AML-193 (cell line): ENCODE measurements at places on chromosomes 6 and 20.
A peak's percentile ranks its signal among the peaks of the same experiment; 100 is the strongest.

DNA sequence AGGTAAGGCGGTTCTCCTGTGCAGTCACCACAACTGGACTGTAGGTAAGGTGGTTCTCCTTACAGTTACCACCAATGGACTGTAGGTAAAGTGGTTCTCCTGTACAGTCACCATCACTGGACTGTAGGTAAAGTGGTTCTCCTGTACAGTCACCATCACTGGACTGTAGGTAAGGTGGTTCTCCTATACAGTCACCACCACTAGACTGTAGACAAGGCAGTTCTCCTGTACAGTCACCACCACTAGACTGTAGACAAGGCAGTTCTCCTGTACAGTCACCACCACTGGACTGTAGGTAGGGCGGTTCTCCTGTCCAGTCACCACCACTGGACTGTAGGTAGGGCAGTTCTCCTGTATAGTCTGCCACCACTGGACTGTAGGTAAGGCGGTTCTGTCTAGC lies 212.3 kb downstream of the TFAP2A start:
- DNase-seq = no peak

GRCh38 chr6:31897612-31898382 lies at the start of gene EHMT2:
Gene EHMT2, minus strand, starts transcription at chr6:31897698. Its CDS starts 21 bp downstream, at chr6:31897677.
- peak; percentile 83 for DNase-seq

GRCh38 chr20:25390538-25391528 lies at the start of gene ABHD12:
Gene ABHD12, minus strand, starts transcription at chr20:25390835. Its CDS starts 132 bp downstream, at chr20:25390703.
- DNase-seq = peak; percentile 87

DNA sequence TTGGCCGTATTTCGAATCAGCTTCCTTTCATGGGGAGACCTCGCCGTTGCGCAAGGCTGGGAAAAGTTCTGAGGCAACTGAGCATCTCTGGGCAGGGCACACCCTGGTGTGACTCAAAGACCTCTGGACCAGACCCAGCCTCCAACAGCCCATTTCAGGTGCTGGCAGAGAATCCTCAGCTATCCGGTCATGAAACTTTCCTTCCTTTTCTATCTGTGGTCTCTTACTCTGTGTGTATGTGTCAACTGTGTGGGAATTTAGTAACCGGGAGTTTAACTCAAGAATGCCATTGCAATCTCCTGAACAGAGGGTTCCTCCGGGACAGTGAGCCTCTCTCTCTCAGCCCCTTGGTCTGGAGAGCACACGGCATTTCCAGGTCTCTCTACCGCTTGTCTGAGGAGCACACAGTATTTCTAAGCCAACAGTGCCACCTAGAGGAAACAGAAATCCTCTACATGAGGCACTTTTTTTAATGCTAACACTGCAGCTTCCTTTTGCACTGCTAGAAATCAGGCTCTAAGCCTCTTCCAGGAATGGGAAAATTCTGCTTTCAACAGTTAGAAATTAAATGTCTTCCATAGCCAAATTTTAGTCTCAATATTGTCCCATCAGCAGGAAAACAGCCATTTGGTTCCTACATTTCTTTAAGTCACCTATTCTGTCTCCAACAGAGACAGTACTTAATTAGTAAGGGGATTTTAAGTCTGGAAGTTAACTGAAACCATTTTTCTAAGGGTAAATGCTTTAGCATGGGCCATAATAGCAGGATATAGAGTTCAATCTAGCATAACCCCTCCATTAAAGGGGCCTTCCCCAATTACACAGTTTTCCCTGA lies 32.7 kb downstream of the PLN start:
- DNase-seq = peak; percentile 87

DNA sequence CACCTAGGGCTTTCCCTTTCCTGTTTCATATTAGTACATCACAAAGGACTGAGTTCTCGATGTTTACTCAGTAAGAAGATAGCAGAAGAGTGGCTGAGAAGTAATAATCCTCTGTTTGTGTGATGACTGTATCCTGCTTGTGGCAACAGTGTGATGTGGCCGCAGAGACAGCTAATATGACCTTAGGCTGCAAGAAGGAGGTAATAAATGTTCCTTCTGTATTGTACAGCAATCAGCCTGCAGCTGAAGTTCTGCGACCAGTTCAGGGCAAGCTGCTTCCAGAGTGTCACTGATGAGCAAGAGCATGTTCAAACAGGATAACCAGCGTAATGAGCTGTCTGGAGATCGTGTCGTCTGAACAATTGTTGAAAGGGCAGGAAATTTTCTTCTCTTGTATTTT lies 70.9 kb downstream of the OPN5 start:
- no peak for DNase-seq

GRCh38 chr20:50331469-50332363 lies 141.1 kb downstream of the CEBPB start:
- DNase-seq = no peak

DNA sequence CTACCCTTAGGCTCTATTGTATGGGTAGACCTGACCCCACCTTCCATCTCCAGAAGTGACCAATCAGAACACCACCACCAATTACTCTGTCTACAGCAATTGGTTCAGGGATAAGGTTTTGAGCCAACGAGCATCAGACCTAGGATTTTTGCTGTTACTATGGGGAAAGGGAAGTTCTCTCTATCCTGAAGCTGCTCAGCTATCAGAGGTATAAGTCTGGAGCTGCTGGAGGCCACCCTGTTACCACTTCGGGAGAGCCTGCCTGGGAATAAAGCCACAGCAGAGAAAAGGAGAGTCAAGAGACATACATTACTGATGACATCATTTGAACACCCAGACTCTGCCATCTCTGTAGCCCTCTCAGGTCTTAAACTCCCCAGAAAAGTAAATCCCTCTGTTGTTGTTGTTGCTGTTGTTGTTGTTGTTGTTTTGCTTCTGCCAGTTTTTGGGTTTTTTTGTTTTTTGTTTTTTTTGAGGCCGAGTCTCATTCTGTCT lies 94.5 kb downstream of the PREX1 start:
- no peak for DNase-seq

DNA sequence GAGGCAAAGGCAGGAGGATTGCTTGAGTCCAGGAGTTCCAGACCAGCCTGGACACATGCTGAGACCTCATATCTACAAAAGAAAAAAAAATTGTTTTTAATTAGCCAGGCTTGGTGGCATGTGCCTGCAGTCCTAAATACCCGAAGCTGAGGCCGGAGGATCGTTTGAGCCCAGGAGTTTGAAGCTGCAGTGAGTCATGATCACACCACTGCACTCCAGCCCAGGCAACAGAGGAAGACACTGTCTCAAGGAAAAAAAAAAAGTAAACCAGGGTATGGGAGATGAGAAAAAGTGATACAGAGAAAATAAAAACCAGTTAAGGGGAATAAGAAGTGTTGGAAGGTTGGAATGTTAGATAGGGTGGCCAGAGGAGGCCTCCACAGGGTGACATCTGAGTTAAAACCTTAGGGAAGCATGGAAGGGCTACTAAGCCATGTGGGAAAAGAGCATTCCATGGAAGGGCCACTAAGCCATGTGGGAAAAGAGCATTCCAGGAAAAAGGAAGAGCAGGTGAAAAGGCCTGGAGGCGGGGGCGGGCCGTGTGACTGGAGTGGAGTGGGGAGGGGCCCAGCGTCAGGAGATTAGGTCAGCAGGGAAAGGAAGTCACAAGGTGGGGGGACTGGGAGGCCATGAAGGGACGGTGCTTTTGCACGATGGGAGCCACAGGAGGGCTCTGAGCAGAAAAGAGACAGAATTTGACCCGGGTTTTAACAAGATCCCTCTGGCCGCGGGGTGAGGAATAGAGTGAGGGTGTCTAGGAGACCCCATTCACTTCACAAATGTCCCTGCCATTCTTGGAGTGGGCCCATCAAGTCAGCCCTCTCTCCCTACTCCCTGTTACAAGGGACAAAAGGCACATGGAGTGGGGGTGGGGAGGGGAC lies 18.3 kb downstream of the CPNE5 start:
- no peak for DNase-seq

DNA sequence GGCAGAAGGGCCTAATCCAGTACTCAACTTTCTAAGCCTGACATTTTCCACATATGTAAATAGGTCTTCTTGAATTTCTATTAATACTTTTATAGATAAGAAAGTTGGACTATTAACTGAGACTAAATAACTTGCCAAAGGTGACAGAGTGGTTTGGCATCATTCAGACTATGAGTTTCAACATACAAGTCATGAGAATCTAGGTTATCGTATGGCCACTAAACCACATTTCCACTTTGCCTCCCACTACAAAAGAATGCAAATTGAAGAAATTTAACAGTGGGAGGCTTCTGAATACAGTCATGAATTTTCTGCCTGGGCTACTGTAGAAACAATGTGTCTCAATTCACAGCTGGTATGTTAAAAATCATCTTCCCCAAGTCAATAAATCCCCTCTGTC lies 531.0 kb upstream of the AGPAT4 start:
- DNase-seq = no peak

DNA sequence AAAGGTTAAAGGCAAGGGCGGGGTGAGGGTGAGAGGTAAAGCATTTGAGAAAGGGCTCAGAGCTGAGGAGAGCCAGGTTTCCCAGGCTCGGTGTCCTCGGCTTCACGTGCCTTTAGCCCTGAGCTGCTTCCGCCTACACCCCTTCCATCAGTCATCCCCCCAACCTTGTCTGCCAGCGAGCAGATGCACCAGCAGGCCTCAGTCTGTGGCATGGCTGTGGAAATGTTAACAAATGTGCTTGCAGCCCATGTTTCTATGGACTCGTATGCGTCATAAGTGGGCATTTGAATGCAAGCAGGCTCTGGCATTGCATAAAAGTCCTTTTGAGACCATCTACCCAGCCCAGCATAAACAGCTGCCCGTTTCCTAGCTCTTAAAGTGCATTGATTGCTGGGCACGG lies 88.8 kb downstream of the SYNJ2 start:
- no peak for DNase-seq

- no peak for DNase-seq
Observed at GRCh38 chr20:50792708-50793574, 1.9 kb upstream of the BCAS4 start.

DNA sequence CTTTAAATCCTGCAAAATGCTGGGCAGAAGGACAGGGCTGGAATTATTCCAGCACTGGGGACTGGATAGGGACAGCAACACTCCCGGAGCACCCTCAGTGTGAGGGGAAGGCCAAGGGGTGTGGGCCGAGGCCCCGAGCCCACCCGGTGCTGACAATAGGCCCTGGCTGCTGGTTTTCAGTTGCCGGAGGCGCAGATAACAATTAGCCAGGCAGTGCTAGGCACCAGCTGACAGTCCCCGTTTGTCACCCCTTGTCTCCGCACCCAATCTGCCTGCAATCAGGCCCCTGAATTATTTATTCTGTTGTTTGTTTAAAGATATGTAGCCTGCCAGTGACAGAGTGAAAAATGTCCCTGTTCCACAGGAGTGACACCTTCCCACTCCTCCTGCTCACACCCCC lies 120.0 kb downstream of the GRM4 start:
- no peak for DNase-seq

GRCh38 chr6:36848658-36849441 lies 9.6 kb upstream of the CPNE5 start:
- no peak for DNase-seq

GRCh38 chr6:30136570-30137286 lies 788 bp downstream of the TRIM40 start:
- no peak for DNase-seq

- DNase-seq = no peak
Observed at GRCh38 chr6:33456156-33456555, 1.8 kb downstream of the ZBTB9 start.

- DNase-seq = no peak
Observed at GRCh38 chr6:10309457-10310329, 105.2 kb downstream of the TFAP2A start.

- no peak for DNase-seq
Observed at GRCh38 chr20:16284385-16285100, 288.7 kb downstream of the KIF16B start.

- DNase-seq = no peak
Observed at GRCh38 chr6:27505209-27506027, 32.5 kb upstream of the ZNF184 start.

GRCh38 chr6:61959196-61959595 lies 326.8 kb downstream of the KHDRBS2 start:
- no peak for DNase-seq

DNA sequence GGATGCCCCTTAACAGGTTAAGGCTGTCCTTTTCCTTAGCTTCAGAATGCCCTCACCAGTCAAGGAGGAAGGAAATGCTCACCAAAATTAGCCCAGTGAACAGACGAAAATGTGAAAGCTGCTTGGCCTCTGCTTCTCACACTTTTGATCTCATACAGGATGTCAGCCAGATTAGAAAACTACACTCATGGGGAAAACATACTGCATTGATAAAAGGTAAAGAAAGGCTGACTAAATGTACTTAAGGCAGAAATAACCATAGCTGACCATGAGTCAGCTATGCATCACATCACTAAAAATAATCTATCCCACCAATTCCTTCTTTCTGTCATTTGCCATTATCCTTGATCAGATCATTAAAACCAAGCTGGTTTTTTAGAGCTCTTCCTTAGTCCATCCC lies 198.4 kb upstream of the TENT5A start:
- DNase-seq = peak; percentile 22

DNA sequence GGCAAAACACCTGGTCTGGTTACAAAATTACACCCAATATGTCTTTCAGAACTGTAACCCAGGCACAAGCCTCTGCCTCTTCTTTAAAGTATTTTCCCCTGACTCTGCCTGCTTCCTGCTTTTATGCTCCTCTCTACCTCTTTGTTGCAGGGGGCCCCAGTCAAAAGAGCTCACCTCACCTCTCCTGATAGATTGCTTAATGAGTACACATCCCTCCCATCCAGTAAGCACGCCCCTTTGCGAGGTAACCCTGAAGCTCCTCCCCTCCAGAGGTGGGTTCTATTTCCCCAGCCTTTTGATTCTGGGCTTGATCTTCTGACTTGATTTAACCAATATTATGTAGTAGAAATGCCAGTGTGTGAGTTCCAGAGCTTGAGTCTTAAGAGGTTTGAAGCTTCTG lies 56.6 kb upstream of the EYA2 start:
- no peak for DNase-seq

GRCh38 chr6:18022398-18023231 lies 35.2 kb upstream of the KIF13A start:
- no peak for DNase-seq

GRCh38 chr6:4299476-4299875 lies 164.1 kb upstream of the ECI2 start:
- no peak for DNase-seq

DNA sequence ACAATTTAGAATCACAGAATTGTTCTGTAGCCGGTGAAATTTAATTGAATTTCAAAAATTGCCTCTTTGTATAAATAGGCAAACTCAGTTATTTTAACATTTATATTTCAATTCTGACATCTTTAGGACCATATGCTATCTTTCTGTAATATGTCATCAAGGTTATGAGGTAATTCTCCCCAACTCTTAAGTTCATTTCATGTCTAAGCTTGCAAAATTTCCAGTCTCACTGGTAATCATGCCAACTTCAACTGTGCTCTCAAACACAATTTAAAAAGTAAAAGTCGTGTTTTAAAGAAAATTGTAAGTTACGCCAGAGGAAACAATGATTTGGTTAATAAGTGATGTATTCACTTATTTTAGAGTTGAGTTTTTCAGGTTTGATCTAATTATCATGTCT lies 1.4 kb downstream of the NCOA7 start:
- peak; percentile 28 for DNase-seq

DNA sequence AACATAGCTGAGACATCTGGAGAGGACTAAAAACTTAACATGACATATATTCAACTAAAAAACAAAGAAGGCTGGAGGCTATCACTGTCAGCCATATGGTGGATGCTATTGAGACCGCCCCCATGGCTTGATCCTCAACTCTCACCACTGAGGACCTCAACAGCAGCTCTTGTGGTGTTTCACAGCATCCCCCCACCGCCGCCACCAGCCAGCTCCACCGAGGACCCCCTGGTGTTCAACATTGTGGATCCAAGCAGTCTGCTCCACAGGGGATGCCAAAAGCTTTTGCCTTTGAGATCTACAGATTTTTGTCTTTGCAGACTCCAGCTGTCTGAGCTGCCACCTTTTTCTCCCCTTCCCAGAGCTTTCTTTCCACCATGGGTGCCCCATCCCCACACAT lies 64.6 kb downstream of the NUS1 start:
- no peak for DNase-seq

- peak; percentile 51 for DNase-seq
Observed at GRCh38 chr20:38321959-38322598, 18.1 kb downstream of the BPI start.
